Stimulated activated CD8-positive, alpha-beta memory T cell treated with anti-CD3 and anti-CD28 coated beads, Interleukin-4, amount 100 ng/mL, for 1 hour (primary cell): ENCODE measurements at places on chromosomes 1 and 21.

DNA sequence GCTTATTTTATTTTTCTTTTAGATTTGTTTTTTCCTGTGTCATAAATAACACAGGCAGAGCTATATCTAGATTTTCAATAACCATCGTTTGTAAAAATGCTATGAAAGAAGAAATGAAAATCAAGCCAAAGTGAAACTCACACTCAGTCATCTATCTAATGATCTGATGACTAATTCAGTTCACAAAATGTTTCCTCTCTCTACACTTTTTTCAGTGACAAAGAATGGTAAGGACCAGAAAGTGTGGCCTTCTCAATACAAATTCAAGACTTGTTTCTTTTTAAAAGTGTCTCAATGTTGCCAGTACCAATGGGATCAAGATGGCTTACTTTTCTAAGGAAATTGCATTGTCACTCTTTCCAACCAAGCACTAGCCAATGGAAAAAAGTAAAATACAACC, 282.8 kb upstream of the PKN2 start:
- DNase-seq = no peak

- no peak for DNase-seq
These were observed 3.9 kb upstream of the NGF start for GRCh38 chr1:115341948-115342347.

- no peak for DNase-seq
These were observed 222.7 kb downstream of the HMCN1 start for GRCh38 chr1:185956881-185957280.

DNA sequence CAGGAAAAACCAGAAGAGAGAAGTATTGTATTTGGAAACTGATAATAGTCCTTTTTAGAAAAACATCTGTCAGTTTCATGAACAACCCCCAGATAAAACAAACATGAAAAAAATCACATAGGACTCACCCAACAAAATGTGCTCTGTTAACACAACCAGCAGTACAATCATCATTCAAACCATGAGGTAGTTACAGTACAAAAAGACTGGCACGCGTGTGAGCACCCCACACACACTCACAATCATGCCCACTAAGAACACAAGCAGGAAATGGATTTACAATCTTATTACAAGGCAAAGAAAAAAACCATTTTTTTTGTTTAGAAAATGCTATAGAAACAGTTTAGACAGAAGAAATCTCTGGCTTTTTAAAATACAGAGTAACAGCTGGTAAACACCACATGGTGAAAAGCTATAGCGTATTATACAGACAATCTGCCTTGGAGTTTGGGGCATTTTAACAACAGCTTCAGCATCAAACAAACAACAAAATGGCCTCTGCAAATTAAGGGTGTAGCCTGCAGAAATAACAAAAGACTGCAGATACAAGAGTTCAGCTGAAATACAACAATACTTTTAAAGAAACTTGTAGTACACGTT, 180.0 kb downstream of the CDC7 start:
- no peak for DNase-seq

DNA sequence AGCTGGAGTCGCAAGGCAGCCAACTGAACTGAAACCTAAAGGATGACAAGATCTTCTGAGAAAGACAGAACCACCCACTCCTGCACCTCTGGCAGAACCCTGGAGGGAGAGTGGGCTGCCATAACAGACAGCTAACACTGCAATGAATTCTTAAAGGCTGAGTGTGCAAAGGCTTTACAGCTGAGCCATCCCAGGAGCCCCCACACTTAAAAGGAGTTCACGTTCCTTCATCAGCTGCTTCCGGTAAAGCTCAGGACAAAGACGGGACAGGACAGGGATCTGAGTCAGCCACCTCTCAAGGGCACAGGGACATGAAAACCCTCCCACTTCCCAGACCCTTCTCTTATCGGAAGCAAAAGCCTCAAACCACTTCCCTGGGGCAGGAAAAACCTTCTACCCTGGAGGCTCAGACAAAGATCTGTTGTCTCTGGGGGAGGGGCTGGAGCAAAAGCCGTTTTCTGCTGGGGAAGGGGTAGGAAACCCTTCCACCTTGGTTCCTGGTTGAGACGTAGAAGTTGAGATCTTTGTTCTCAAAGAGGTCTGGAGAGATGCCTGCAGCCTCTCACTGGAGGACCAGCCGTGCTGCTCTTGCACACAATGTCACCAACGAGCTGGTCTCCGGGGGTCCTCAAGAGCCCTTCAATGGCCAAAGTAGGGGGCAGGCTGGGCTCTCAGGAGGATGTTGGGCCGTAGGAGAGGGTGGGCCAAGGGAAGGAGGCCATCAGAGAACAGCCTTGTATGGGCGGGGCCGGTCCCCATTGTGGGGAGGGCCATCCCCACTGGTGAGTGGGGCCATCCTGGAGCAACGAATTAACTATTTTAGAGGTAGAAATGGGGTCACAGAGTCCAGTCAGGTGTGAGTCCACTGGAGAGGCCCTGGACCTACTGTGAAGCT, 452.4 kb downstream of the PTPRU start:
- no peak for DNase-seq
